ENCODE measurements at places on chromosomes 2 and 18.

GRCh38 chr2:196530910-196531309, 108.6 kb upstream of the CCDC150 start:
- no peak for DNase-seq

GRCh38 chr2:20365249-20365817, 14.7 kb upstream of the PUM2 start:
- no peak for DNase-seq

DNA sequence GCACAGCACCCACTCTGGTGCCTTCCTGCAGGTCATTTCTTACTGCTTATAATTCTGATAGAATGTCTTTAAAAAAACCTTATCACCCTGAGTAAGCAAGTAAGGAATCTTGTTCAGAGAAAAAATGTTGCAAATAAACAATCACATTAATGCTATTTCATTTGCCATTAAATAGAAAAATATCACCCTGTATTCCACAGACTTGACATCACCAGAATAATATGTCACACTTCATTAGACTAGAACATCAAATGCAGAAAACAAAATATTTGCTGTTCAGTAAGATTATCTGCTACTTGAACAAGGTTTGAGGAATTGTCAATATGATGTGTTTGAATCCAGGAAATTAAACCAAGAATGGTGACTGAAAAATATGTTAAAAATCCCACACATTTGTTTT, 236.6 kb upstream of the MMADHC start:
- no peak for DNase-seq

- no peak for DNase-seq
These were observed 41.8 kb upstream of the KLF11 start for GRCh38 chr2:10001586-10001985.

DNA sequence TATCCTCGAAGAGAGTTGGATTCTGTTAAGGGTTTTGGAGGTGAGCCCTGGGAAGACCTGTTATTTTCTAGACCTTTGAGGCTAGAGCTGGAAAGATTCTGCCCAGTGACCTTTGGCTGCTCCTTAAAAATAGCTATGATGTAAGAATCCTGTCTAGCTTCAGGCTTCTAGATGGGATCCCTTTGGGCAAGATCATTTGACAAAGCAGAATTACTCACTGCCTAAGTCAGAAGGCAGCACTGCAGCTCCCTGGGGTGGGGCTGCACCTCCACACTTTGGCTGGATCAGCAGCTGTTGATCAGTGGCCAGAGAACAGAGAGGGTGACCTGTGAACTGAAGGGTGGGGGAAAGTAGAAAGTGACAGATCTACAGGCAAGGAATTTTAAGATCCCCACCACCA, 103.8 kb downstream of the ASAP2 start:
- DNase-seq, result no peak
